Mucosa of gallbladder (tissue), 1 donor: ENCODE measurements at places on chromosomes 12 and 14. TPM values are rescaled to one million over a fixed set of nuclear protein-coding genes. Genes with fewer than 3 reads are reported as not detected.

The PLCZ1 gene
- total RNA-seq, result not detected

The KRT74 gene
- not detected for total RNA-seq

DNA sequence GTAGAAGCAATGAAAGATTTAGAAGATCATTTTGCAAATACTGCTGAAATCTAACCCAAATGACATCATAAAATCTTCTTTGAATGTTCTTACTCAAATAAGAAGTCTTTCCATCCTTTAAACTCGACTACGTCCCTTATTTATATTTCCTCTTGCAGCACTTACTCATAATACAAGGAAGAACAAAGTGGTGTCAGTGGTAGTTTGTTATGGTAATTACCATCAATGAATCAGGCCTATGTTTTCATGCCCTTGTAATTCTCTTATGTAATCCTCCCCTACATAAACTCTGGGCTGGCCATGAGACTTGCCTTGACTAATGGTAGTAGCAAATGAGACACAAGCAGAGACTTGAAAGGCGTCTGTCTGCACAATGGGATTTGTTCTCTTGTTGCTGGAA lies 17.0 kb downstream of the EEA1 start:
- no peak for DNase-seq

DNA sequence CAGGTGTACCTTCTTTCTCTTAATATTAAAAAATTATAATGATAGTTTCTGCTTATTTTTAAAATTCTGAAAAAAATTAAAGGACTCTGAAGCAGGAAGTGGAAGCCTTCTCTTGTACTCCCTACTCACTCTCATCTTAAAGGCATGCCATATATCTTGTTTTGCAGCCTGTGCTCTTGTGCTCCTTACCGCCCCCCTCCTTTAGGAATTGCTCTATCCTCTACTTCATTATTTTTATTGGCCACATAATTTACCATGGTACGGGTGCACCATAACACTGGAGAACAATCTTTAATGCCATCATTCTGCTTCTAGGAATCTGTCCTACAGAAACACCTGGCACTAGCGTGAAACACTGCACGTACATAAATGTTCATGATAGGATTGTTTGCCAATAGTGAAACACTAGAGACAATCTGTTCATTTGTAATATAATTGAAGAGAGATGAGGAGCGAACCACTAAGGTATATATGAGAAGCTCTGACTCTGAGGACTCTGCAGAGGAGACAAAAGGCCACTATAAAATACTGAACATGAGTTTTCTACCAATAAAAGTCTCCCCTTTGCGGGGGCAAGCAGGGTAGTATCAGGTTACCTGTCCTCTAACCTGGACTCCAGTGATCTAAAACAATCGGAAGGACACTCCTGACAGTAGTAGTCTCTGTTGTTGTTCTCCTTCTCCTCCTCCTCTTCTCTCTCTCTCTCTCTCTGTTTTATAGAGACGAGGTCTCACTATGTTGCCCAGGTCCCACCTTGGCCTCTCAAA lies 6.3 kb upstream of the NYNRIN start:
- no peak for DNase-seq
